ENCODE measurements at places on chromosomes 5 and 9. TPM values are rescaled to one million over a fixed set of nuclear protein-coding genes. Genes with fewer than 3 reads are reported as not detected.

The ECM2 gene
- total RNA-seq = 2.0 TPM

The PCDHA11 gene
- total RNA-seq = 5.0 TPM

The TMOD1 gene
- total RNA-seq = 1.3 TPM

The HTR4 gene
- total RNA-seq = not detected
